ENCODE measurements at places on chromosomes 3 and 15. TPM values are rescaled to one million over a fixed set of nuclear protein-coding genes. Genes with fewer than 3 reads are reported as not detected.

The GP9 gene
- not detected for total RNA-seq

The CCDC12 gene
- 21.6 TPM for total RNA-seq

The STX19 gene
- not detected for total RNA-seq

The GOLGA8T gene
- total RNA-seq = not detected

The SLC24A5 gene
- total RNA-seq = not detected

The NPAP1 gene
- total RNA-seq = 0.16 TPM

The PXYLP1 gene
- 9.1 TPM for total RNA-seq

The THAP10 gene
- 7.9 TPM for total RNA-seq

The CELSR3 gene
- 0.81 TPM for total RNA-seq

The VWA5B2 gene
- 0.72 TPM for total RNA-seq

The OR5H2 gene
- total RNA-seq = not detected

The HCLS1 gene
- total RNA-seq = 2.7 TPM

The SLC2A2 gene
- not detected for total RNA-seq

The NR2E3 gene
- 0.63 TPM for total RNA-seq

- DNase-seq = no peak
Observed at GRCh38 chr3:193225302-193226125, 15.5 kb upstream of the PLAAT1 start.

GRCh38 chr3:84245789-84246188 lies 713.0 kb upstream of the CADM2 start:
- DNase-seq = no peak

- peak; percentile 16 for DNase-seq
Observed at GRCh38 chr15:94306700-94307650, 75.6 kb downstream of the MCTP2 start.

GRCh38 chr3:179977356-179977755 lies 59.4 kb downstream of the PEX5L start:
- DNase-seq = no peak

DNA sequence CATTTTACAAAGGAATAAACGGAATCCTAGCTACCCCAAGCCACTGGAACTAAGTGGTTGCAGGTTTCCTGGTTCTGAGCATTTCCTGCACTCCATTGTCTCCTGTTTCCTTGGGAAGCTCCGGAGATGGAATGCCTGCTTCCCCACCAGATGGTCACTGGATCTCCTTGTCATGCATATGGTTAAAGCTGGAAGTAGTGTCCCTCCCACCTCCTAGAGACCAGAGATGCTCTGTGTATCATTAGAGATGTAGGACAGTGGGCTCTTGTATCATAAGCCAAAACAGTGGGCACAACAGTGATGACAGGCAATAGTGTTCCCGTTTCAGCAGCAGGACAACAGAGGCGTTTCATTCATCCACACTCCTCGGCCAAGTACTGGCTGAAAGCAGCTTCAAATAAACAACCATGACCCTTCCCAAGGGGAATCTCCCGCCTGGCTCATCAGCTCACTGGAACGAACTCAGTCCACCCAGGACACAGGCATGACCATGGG lies 136.2 kb upstream of the EIF1B start:
- no peak for DNase-seq

DNA sequence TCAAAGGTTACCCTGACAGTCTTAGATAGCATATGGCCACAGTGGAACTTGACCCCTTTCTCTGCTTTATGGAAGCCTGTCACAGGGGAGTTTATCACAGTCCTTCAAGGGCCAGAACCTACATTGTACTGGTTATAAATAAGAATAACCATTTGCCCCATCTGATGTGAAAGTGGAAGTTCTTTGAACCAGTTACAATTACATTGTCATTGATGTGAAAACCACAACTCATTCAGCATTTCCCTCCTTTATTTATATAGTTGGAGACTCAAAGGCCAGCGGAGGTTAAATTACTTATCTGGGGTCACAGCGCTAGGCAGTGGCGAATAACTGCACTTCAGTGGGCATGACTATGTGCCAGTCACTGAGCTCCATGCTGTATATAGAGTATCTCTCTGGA lies 60.5 kb upstream of the TBC1D5 start:
- DNase-seq = no peak

- no peak for DNase-seq
Observed at GRCh38 chr3:169131690-169132464, 531.6 kb downstream of the MECOM start.

DNA sequence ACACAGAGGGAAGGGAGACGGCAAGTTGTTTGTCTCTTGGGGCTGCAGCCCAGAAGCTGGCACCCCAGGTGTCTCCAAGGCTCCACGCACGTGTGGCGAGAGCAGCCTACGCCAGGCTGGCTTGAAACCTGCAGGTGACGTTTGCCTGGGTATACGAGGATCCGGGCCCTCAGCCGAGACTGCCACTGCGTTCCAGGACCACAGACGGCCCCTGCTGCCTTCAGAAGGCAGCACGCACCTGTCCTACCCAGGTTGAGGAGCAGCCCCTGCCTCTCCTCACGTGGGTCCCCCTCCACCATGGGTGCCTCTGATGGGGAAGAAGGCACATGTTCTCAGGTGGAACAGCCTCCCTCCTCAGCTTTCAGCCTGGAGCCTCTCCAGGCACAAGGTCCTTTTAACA lies 75.3 kb upstream of the PRR20G start:
- no peak for DNase-seq

- no peak for DNase-seq
Observed at GRCh38 chr3:194989241-194989640, 281.7 kb downstream of the XXYLT1 start.

DNA sequence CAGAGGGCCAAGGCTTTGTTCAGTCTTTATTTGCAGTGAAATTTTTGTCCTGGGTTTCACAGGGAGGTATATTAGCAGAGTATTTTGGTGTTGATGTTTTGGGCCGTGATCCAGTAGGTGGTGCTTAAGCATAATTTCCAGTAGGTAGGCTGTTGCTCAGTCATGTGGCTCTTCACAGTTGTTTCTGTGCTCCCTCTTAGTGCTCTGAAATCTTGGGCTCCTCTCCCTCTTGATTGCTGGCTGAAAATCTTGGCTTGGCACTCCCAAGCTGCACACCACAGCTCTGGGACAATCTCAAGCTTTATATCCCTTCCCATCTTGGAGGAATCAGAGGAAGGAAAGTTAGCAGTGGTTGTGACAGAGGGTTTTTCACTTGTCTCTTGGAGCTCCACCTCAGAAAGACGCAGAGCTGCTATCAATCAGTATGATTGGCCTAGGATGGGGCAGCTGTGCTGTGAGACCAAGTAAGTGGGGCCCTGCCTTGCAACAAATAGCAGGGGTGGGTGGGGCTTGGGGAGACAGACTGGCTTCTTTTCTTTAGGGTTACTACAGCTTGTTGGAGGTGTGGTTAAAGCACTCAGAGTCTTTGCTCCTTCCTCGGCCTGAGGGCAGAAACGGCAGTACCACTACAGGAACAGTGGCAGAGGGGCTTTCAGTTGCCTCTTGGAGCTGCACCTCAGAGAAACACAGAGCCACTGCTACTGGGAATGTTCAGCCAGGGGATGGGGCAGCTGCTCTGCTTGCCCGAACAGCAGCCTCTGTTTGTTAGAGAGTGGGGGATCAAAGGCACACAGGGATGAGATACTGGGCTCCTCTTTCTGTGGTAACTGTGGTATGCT lies 627.0 kb downstream of the SI start:
- peak; percentile 60 for DNase-seq

GRCh38 chr3:77460326-77460725 lies 420.4 kb downstream of the ROBO2 start:
- no peak for DNase-seq

GRCh38 chr15:77836906-77837648 lies 204.4 kb upstream of the LINGO1 start:
- DNase-seq = no peak

DNA sequence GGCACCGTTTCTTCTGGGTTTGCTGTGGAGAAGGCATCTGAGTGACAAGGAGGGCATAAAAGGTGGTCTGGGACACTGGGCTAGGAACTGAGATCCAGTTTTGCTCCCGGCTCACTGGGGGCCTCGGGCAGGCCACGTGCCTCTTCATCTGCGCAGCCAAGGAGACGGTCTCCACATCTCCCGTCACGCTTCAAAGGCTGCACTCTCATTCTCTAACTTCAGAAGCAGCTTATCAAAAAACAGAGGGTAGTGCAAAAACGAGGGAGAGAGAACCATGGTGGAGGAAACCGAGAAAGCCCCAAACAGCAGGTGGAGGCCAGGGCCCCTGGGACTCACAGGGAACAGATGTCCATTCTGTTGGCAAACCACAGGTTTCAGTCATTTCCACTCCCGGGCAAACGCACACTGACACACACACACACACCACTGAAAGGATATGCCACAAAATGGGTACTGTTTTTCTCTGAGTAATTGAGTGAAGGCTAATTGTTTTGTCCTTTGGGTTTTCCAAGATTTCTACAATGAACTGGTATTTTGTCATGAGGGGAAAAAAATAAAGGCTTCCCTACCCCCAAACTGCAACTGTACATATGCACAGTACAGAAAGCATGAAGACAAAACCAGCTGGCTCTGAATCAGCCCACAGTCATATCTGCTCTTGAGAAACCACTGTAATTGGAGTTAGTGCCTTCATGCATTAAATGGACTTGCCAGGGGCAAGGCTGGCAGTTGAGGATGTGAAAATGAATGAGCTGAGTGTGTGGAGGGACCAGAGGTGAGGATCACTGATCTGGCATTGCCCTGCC lies 71.9 kb downstream of the MGLL start:
- peak; percentile 83 for DNase-seq

DNA sequence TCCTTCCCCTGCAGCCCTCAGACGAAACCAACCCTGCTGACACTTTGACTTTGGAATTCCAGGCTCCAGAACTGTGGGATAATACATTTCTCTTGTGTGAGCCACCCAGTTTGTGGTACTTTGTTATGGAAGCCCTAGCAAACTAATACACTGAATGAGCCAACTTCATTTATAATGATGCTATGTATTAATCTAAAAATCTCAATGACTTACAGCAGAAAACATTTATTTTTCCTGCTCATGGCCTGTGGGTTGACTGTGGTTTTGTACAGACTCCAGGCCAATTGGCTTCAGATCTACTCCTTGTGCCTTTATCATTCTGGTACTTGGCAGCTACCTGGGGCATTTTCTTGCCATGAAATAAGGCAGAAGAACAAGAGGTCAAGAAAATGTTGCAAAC lies 152.4 kb downstream of the EBLN2 start:
- peak; percentile 90 for DNase-seq

- no peak for DNase-seq
Observed at GRCh38 chr3:157920822-157921700, 185.2 kb downstream of the SHOX2 start.

DNA sequence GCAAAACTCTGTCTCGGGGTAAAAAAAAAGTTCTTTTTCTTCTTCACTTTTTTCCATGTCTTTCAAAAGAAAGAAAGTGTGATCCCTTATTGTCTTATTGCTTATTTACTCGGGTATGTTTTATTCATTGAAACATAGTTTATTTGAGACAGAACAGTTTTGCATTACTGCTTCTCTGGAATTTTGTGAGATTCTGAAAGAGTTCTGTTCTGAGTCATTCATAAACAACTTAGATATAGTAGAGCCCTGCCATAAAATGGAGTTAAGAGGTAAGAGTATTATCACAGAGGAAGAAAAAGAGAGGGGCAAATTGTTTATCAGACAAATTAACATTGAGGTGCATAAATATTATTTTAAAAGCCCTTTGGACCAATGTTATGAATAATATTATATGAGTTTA lies 522.2 kb downstream of the ROBO2 start:
- DNase-seq = no peak

DNA sequence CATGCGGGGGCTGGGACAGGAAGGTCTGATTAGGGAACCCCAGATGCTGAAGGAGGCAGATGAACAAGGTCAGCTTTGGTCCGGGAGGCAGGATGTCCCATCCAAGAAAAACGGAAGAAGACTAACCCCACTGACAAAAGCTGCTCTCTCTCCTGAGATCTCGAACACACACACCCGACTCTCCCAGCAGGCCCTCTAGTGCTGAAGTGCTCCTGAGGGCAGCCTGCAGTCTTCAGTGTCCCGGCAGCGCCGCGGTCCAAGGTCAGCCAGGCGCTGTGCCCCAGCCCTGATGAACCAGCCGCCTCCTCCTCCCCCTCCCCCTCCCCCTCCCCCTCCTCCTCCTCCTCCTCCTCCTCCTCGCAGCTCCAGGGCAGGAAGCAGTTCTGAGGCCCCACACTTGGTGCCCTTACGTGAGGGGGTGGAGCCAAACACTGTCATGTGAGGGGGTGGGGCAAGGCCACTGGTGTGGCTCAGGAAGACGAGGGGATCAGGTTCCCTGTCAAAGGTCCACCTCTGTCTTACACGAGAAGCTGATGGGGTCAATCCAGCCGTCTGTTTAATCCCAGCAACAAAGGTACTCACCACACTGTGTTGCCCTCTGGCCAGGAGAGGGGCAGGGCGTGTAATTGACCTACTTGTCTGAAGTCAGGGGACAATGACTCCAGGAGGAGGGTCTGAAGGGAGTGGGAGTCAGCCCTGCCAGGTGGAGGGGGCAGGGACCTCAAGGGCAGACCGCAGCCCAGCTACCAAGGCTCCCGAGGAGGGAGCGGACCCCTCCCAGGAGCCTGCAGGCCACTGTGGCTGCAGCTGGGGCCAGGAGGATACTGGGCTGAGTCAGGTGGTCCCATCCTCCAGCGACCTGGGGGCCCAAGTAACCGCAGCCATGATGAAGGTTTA lies 34.3 kb downstream of the PRR23E start:
- DNase-seq = no peak

- DNase-seq = no peak
Observed at GRCh38 chr3:25259871-25260270, 168.2 kb upstream of the RARB start.

DNA sequence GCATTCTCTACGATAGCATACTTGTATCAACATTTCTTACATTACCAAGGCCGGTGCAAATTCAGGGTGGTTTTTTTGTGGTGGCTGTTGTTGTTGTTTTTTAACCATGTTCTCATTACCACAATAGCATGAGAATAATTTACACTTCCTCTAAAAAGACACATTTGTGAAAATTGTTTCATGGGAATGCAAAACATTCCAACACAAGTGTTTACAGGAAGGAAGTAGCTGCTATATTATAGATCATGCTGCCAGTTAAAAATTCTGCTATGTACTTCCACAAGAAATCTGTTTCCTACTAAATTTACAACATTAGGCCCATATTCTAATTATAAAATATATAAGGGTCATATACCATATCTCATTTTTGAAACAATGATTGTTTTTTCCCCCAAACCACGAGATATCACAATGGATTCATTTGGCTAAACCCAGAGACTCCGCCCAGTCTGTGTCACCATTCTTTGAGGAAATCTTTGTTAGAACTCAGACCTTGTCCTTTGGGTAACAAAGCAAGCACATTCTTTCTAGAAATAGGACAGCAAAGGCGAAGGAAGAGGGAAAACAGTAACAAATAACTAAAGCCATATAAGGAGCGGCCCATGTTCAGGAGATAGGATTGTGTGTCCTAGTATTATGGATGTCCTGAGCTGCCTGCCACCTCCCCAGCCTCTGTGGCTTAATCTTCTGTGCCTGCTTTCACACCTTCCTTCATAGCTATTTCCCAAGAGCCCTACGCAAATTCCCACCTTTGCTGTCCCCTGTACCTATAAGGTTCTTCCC lies 60.1 kb downstream of the UACA start:
- DNase-seq = peak; percentile 53

DNA sequence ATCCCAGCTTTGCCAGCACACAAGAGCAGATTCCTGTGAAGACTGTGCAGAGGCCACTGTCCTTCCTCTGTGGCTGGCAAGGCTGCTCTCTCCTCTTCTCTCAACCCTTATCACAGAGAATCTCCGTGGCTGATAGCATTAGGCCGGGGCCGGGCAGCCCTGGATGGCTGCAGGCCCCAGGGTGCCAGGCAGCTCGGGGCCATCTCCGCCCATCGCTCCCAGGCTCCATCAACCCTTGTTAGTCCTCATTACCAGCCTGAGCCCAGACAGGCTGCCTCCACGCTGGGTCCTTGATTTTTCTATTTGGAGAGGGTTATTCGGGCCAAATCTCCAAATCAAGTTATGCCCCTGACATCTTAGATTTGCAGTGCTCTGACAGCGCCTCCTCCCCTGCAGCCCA lies 39.1 kb downstream of the MRPL46 start:
- DNase-seq = no peak
